ENCODE measurements at places on chromosomes 2 and 18. TPM values are rescaled to one million over a fixed set of nuclear protein-coding genes. Genes with fewer than 3 reads are reported as not detected.
A peak's percentile ranks its signal among the peaks of the same experiment; 100 is the strongest.

DNA sequence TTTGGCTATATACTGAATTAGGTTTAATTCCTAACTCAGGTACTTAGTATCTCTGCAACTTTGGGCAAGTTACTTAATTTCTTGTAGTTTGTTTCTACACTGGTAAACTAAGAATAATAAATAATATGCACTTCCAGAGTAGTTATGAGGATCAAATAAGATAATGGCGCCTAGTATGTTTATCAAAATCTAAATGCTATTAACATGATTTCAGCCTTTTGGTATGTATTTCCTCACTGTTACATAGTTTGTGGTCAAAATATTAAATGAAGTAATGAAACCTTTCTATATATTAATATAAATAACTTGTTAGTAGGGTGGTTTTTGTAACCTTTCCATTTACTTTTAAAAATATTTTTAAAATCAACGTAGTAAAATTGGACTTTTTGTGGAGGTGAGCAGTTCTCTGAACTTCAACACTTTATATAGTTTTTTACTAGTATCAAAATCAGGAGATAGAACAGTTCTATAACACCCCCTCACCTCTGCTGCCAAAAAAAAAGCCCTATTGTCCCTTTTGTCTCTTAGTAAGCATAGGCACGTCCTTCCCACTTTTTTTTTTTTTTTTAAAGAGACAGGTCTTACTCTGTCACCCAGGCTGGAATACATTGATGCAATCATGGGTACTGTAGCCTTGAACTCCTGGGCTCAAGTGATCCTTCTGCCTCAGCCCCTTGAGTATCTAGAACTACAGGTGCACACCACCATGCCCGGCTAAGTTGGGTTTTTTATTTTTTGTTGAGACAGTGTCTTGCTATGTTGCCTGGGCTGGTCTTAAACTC lies 44.8 kb downstream of the RAB3GAP1 start:
- no peak for DNase-seq

DNA sequence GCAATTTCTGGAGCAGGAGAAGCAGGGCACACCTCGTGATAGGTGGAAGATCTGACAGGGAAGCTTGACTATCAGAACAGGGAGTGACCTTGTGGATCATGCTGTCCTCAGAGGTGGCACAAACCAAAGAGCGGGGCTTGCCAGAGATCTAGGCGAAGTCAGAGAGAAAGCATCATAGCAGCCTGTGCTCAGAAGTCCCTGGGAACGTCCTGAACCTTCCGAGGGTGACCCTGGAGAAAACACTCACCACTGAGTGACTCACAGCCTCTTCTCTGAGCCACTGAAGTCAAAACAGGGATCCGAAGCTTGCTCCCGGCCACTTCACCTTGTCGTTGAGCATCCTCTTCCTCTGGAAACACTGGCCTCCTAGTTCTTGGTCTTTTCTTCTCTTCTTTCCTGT lies 56.7 kb downstream of the IL1R2 start:
- no peak for DNase-seq

Gene SPAST
- total RNA-seq, result 16.7 TPM

DNA sequence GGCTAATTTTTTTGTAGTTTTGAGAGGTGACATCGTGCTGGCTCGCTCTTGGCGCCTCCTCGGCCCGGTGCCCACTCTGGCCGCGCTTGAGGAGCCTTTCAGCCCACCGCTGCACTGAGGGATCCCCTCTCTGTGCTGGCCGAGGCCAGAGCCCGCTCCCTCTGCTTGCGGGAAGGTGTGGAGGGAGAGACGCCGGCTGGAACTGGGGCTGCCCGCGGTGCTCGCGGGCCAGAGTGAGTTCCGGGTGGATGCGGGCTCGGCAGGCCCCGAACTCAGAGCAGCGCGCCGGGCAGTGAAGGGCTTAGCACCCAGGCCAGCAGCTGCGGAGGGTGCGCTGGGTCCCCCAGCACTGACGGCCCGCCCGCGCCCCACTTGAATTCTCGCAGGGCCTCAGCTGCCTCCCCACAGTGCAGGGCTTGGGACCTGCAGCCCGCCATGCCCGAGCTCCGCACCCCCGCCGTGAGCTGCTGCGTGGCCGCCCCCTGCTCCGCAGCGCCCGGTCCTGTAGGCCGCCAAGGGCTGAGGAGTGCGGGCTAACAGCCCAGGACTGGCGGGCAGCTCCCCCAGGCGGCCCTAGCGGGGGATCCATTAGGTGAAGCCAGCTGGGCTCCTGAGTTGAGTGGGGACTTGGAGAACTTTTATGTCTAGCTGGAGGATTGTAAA lies 113.2 kb upstream of the ZSWIM2 start:
- DNase-seq, result no peak

GRCh38 chr2:213934560-213934959 lies 476.3 kb upstream of the VWC2L start:
- no peak for DNase-seq

Gene KCNJ3
- not detected for total RNA-seq

- no peak for DNase-seq
Observed at GRCh38 chr2:219598308-219599078, 836 bp downstream of the STK11IP start.

- DNase-seq, result no peak
Observed at GRCh38 chr2:27021253-27022049, 11.3 kb upstream of the TMEM214 start.

Gene ELOA2
- total RNA-seq, result not detected

Gene RAB6C
- total RNA-seq, result not detected

Gene SGPP2
- not detected for total RNA-seq

- DNase-seq, result no peak
Observed at GRCh38 chr2:240427729-240428128, 7.7 kb upstream of the GPC1 start.

DNA sequence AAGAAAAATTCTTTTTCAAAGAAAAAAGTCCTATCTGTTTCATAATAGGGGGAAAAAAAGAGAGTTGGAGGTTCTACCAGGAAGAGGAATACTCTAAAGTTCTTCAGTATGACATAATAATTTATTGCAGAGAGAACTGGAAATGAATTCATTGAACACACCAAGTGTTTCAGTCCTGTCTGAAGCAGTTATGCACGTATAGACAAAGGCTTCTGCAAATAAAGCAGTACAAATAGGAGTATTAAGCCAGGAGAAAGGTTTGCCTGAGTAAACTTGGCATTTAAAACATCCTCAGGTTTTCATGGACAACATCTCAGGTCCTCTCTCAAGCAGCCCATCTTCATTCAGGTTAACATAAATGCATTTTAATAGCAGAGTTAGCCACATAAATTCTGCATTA lies 141.6 kb downstream of the CCDC148 start:
- DNase-seq, result no peak

DNA sequence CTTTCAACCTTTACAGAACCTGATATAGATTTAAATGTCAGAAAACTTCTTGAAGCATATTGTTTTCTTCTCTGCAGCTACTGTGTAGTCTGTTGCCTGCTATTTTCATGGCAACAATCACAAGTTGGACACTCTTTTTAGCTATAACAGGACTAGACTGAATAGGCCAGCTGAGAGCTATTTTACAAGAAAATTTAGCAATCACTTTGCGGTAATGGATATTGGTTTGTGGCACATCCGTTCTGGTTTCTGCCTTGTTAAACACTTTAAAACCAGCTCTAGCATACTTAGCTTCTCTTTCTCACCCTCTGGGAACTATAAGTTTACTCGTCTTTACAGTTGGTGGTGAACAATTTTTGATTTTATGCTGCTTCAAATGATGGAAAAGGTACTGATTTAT lies 125.7 kb downstream of the MAP2 start:
- no peak for DNase-seq

- DNase-seq, result peak; percentile 67
Observed at GRCh38 chr2:200901459-200902072, 12.4 kb downstream of the NIF3L1 start.

Gene CKAP2L
- 25.1 TPM for total RNA-seq

GRCh38 chr2:109231428-109231827 lies 102.4 kb downstream of the SH3RF3 start:
- no peak for DNase-seq

- DNase-seq, result no peak
Observed at GRCh38 chr18:6311456-6312215, 103.1 kb downstream of the L3MBTL4 start.

Gene XDH
- not detected for total RNA-seq

GRCh38 chr18:48544661-48545415 lies 6.0 kb downstream of the CTIF start:
- DNase-seq, result no peak

Gene PAIP2B
- 0.34 TPM for total RNA-seq

Gene SPDYA
- 0.28 TPM for total RNA-seq

DNA sequence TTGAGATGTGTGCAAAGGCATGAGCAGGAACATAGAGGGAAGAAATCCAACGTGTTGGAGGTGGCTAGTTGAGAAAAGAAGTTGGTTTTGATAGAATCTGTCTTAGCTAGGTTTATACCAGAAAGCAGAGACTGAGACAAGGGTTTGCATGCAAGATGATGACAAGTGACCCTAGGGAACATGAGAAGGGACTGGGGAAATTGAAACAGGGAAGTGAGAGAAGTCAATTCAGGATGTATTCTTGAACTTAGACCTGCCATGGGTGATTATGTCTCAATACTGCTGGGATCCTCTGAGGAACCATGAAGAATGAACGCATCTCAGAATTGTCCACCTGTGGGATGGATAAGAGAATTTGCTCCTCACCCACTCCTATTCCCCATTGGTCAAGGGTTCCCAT lies 20.5 kb downstream of the IL36A start:
- DNase-seq, result no peak

Gene GBX2
- 13.0 TPM for total RNA-seq

Gene AP1S3
- total RNA-seq, result 6.4 TPM

Gene COL4A3
- not detected for total RNA-seq

Gene ATP5F1A
- total RNA-seq, result 776 TPM

- DNase-seq, result no peak
Observed at GRCh38 chr2:5230855-5231254, 461.3 kb upstream of the SOX11 start.

DNA sequence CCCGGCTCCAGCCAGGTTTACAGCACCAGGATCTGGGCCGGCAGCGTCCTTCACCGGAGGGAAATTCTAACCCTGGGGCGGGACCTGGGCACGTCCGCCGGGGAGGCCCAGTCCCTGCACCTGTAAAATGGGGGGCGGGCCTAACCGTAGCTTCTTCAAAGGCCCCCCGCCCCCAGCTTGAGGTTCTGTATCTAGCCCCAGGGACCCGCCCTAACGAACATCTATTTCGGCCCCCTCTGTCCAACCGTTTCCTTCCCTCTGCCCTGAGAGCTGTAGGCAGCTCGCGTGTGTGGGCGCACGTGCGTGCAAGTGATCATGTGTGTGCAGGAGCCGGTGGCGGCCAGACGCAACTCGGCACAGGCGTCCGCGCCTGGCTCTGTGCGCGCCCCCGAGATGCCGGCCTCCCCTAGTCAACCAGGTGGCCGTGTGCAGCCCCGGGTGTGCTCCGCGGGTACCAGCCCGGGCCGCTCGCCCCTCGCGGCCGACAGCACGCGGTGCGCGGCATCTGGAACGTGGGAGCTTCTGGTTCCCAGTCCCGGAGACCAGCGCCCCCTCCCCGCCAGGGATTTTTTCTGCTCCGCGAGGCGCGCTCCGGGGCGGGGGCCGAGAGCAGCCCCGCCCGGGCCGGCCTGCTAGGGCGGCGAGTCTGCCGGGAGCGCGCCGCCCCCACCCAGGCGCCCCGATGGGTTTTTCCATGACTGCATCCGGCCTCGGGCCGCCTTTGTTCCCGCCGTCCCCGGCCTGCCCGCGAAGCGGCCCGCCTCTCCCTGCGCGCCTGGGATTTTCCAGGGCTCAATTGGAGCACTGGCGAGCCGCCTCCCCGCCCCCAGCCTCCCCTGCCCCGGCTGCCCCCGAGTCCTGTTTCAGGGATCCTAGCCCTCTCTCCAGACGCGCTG lies 21.2 kb downstream of the TEX44 start:
- DNase-seq, result peak; percentile 93

GRCh38 chr2:161122772-161123530 lies 37.3 kb upstream of the TANK start:
- peak; percentile 93 for DNase-seq

Gene ANO7
- total RNA-seq, result 1.7 TPM

- peak; percentile 82 for DNase-seq
Observed at GRCh38 chr2:36411962-36412444, 56.4 kb downstream of the CRIM1 start.

DNA sequence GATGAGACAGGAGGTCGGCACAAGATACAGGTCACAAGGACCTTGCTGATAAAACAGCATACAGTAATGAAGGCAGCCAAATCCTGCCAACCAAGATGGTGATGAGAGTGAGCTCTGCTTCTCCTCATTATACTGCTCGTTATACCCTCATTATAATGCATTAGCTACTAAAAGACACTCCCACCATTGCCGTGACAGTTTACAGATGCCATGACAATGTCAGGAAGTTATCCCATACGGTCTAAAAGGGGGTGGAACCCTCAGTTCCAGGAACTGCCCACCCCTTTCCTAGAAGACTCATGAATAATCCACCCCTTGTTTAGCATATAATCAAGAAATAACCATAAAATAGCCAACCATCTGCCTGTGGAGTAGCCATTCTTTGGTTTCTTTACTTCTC lies 224.2 kb downstream of the RBM43 start:
- no peak for DNase-seq

DNA sequence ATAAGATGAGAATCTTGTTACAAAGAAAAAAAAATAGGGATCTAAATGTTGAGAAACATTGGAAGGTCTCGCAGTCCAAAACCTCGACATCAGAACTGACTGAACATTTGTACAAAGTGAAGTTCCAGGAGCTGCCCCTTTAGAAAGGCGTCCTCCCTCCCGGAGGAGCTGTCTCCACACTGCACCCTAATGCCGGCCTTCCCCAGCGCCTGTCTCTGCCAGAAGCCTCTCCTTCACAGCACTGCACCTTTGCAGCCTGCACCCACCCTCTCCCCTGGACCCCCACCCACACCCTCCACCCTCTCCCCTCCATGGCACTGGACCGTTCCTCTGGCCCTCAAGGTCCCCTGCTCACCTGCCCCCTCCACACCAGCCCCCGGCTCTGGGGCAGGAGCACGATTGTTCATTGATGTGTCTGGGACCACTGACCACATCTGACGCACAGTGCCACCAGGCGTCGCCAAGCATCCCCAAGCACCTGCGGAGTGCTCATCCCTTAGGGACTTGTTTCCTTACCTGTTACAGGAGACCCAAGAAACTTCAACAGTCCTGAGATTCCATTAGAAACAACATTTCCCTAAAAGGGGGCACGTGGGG lies 90.3 kb upstream of the SNTG2 start:
- no peak for DNase-seq

- DNase-seq, result peak; percentile 28
Observed at GRCh38 chr18:35073186-35074105, 32.2 kb downstream of the MAPRE2 start.

Gene UGT1A3
- total RNA-seq, result not detected

DNA sequence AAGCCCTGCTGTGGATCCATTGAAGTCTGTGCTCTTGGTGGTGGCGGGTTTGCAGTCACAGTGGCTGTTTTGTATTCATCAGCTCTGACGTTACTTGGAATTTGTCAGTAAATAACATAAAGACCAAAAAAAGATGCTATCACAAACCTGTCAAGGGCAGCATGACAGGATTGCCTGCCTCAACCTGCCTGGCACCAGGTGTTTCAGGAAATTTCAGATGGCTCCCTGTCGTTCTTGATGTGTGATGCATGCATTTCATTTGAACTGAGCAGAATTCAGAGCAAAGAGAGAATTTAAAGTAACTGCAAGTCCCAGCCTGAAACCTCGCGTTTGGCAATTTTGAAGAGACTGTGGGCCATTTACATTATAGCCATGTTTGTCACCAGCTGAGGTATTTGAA lies 50.3 kb upstream of the EPC2 start:
- DNase-seq, result no peak

- no peak for DNase-seq
Observed at GRCh38 chr2:108354136-108354535, 23.6 kb upstream of the SULT1C4 start.

Data from SJSA1 (cell line).